ENCODE measurements at places on chromosomes 1 and 21.

GRCh38 chr1:156928043-156928602 is 7.7 kb downstream of the LRRC71 start:
- no peak for DNase-seq

DNA sequence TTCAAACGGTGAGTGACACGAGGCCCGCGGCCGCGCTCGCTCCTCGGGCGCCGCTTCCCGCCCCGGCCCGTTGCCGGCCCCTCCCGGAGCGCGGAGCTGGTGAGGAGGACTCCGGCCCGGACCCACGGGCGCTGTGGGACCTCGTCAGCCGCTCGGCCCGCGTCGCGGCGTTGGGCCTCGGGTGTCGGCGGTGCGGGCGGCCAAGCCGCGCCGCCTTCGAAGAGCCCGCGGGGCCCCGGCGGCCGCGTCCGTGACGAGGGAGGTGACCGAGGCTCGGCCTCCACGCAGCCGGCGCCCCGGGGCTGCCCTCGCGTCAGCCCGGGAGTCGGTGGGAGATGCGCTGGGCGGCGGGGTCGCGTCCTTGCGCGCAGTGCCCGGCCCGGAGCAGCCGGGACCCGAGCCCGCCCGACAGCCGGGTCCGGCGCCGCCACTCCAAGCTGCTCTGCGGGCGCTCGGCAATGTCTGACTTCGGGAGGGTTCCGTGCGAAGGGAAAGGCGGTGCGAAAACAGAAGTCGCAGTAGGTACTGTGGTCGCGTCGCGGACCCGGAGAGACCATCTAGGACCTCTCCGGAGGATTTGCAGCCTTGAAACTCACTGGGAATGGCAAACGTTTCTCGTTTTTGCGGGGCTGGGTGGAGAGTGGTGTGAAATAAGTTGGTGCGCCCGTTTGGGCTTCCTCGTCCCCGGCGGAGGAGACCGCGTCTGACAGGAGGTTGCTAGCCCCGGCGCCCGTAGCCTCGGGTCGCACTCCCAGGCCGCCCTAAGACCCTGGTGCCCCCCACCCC is 829 bp downstream of the SPEN start:
- DNase-seq, result peak; percentile 52

- no peak for DNase-seq
These were observed 49.9 kb downstream of the ERICH3 start for GRCh38 chr1:74623716-74624115.

DNA sequence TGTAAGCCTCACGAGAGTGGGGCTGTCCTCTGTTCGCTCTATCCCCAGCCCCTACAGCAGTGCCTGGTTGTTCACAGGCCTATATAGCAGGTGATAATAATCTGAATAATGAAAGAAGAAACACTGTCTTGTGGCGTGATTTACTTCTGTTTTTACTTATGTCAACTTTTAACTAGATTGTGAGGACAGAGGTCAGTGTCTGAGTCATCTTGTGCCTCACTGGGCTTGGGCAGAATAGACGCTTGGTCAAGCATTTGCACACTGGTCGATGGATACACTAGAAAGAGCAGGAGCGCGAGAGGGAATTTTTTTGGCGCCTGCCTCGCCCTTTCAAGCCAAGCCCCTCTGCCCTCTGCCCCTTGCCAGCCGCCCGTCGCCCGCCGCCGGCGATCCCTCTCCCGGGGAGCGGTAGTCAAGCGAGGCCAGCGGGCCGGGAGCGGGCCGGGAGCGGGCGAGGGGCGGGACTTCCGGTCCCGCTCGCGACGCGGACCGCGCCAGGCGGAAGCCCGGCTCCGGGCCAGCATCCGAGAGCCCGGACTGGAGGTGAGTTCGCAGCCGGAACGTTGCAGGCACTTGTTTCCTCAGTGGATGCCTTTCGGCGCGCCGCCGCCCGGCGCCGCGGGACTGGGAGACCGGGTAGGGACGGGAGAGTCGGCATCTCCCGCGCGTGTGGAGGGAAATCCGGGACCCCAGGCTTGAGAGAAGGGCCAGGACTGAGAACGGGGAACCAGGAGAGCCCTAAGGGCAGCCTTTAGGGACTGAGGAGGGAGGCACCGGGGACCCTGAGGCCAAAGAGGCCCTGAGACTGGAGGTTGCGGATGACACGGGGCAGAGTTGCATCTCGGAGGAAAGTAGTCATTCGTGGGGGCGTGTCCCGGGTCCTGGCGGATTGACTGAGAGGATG is at the start of gene DISP1:
Gene DISP1, plus strand, starts transcription at position 504 of the 904 bp plus-strand sequence. CDS start 127,785 bp downstream, outside the sequence.
- DNase-seq, result peak; percentile 81

DNA sequence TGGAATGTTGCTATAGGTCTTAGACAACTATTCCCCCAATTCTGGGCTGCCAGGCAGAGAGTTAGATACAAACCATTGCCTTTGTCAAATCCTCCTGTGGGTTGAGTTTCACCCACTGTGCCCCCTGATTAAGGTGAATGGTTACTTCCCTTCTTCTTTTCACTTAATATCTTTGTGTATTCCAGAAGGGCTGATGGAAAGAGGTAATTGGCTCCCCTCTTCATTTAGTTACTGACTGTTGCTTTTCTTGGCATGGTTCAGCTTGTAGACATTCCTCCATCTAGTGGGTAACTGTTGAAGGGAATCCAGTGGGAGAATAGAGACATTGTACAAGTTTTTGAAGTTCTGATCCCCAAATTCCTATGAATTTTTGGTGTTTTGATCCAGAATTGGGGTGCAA is 43.8 kb upstream of the MACF1 start:
- no peak for DNase-seq

DNA sequence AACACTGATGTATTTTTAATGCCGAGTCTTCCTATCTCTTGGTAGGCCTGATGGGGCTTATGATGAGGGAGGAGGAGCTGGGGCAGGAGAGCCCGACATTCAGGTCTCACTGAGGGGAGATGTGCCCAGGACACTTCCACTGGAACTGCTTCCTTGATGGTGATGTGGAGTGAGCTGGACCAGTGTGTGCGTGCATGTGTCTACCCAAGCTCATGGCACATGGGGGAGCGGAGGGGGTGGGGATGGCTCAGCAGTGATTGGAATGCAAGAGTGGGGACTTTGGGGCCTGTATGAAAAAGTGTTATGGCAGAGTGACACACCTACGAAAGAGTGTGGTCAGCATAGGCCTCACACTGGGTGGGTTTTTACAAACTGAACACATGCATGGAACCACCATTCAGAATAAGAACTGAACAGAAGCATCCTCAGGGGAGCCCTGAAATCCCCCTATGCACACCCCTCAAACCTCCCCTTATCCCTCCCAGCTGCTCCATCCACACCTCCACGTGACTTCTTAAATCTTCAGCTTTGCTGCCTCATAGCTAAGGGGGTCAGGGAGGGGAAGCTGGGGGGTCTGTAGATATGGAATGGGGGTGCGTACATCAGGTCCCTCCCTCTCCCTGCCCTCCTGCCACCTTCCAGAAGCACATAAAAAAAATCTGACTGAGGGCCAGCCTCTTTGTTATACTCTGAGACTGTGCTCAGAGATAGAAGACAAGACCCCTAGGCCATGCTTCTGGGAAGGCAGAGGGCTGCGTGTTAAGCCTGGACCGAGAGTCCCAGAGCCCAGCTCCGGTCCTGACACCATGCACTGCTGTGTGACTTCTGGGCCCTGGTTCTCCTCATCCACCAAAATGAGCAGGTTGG is 11.6 kb downstream of the IL6R start:
- DNase-seq, result no peak

GRCh38 chr1:7677815-7678214 is 93.3 kb upstream of the VAMP3 start:
- DNase-seq, result no peak

DNA sequence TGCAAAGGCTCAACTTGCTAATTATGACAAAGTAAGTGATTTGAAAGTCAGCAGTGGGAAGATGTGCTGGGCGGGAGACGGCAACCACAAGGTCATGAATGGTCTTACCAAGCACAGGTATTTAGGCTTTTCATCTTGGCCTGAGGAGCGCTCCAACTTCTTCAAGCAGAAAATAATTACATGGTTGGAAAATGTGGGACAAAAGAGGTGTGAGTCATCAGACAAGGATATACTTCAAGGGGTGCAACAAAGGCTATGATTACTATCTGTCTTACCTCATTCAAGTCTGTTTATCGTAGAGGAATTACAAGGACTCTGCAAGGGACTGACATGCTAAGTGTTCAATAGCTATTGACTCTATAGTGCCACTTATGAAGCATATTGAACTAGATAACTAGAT is 2005.7 kb downstream of the MRPL39 start:
- no peak for DNase-seq

DNA sequence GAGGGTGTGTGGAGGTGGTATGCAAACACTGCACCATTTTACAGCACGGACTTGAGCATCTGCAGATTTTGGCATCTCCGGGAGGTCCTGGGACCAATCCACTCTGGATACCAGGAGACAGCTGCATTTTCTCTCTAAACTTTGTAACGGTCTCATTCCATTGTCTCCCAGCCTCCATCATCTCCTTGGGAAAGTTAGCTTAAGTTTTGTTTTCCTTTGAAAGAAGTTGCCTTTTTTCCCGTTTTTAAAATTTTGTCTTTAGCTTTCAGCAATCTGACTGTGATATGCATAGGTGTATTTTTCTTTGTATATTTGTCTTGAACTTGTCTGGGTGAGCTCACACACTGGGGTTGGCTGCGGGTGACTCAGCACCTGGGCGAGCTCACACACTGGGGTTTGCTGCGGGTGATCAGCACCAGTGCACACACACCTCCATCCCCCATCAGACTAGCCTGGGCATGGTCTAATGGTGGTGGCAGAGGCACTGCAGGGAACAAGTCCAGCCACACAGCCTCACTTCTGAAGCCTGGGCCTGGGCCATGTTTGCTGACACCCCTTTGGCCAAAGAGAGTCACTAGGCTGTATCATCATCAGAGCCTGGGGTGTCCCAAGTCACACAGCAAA is 32.1 kb upstream of the COL18A1 start:
- DNase-seq, result no peak

GRCh38 chr1:169550294-169550693 is 36.0 kb downstream of the F5 start:
- DNase-seq, result no peak

DNA sequence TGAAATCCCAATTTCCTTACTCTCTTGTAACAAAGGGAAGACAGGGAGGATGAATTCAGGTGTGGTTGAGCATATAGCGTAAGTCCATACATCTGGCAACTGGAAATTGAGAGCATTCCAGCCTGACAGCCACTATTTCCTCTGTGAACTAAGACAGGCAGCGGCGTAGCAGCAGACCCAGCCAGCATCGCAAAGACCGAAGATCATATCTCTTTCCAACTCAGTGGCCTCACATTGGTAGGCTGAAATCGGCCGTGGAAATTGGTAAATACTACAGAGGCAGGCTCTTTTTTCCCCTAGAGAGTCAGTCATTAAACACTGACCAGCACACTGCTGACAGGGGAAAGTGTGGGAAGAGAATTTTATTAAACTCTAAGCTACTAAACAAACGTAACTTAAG is 43.4 kb downstream of the TARBP1 start:
- no peak for DNase-seq

DNA sequence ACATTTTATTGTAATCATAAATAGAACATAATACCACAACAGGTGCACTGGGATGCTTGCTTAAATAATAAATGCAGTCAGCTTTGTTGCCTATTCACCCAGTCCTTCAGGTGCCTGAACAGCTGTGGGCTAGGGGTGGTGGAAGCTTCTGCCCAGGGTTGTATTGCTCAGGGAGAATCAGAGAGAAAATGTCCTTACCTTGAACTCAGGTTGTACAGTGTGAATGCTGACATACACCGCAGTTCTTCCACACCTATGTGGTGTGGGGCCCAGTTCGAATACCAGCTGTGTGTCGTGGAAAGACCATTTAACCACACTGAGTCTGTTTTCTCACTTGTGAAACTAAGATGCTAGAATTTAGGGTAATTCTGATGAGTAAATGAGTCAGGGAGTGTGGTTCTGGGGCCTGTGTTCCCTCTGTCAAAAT is 115.7 kb upstream of the ATP1A1 start:
- DNase-seq, result no peak

GRCh38 chr1:238738892-238739291 is 647.5 kb upstream of the CHRM3 start:
- no peak for DNase-seq

DNA sequence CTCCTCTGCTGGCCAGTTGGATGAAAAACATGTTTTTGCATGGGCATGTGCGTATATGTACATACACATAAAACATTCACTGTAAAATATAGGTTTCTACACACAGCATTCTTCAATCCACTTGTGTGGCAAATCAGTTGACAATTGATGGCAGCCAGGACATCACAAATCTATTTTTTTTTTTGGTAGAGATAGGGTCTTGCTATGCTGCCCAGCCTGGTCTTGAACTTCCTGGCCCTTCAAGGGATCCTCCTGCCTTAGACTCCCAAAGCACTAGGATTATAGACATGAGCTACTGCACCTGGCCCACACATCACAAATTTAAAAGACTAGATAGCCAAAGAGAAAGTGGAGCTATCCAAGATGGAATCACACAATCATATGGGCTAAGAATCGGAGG is 39.6 kb downstream of the ARHGEF11 start:
- DNase-seq, result no peak

- DNase-seq, result no peak
These were observed 205.6 kb downstream of the RHOU start for GRCh38 chr1:228940926-228941325.

DNA sequence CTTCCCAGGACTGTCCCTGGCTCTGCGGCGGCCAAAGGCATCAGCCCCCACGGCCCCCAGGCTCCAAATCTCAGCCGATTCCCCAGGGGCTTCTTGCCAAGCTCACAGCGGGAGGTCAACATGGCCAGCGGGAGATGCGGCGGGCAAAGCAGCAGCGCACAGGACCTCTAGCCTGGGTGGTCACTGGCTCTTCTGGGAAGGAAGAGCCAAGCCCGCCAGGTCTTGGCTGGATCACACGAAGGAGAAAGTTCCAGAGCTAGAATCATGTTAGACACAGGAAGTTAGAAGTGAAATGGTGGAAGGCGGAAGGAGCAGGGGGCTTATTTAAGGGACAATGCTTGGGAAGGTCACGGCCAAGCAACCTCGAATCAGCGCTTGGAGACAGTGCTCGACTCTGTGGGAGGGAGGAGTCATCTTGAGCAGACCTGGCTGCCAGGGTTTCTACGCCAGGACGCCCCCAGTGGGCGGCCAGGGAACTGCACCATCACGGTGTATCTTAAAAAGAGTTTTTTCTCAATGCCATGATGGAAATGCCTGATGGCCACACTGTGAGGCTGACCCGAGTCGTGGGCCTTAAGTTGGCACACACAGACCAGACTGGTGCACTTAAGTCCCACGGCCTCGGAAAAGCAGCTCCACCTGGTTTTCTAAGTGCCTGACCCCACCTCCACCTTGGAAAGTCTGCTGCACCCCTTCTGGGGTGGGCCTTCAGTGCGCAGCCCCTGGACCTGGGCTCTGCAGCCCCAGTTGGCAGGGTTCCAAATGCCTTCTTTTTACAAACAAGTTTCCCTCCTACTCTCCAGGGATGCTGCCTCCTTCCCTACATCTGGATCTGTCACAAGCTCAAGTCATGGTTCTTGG is 29.3 kb downstream of the SLC66A1 start:
- DNase-seq, result peak; percentile 48

- no peak for DNase-seq
These were observed 9.0 kb downstream of the COL18A1 start for GRCh38 chr21:45413922-45414321.

GRCh38 chr1:34829250-34829649 is 30.3 kb downstream of the SMIM12 start:
- DNase-seq, result no peak

DNA sequence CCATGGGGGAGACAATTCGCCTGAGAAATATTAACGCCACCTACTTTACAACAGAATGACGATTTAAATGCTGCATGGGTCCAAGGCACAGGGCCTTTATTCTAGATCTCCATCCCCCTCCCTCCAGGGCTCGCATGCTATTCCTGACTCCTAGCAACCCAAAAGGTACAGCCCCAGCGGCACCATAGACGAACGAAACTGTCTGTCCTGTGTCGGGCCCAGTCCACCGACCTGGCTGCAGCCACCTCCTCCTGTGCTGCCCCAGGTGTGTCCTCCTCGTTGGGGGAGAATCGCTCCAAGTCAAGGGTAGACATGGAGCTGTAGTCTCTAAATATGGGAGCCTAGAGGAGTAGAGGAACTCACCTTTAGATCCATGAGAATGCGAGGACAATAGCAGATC is 196.5 kb downstream of the TOMM20 start:
- no peak for DNase-seq

Measured in dorsolateral prefrontal cortex (tissue), 122 donors.